ENCODE measurements at places on chromosomes 1 and 21. TPM values are rescaled to one million over a fixed set of nuclear protein-coding genes. Genes with fewer than 3 reads are reported as not detected.

- no peak for DNase-seq
Measured at GRCh38 chr1:50665413-50665812, 242.2 kb upstream of the DMRTA2 start.

- DNase-seq = peak; percentile 31
Measured at GRCh38 chr1:202811296-202812175, 782 bp downstream of the PCAT6 start.

- no peak for DNase-seq
Measured at GRCh38 chr21:29870814-29871213, 69.0 kb downstream of the GRIK1 start.

- no peak for DNase-seq
Measured at GRCh38 chr1:228010921-228011320, 4.1 kb downstream of the WNT3A start.

- peak; percentile 66 for DNase-seq
Measured at GRCh38 chr1:6245086-6245868, 1.3 kb downstream of the HES3 start.

The SAMSN1 gene
- total RNA-seq = 1.6 TPM

GRCh38 chr21:25421321-25422028, 185.8 kb downstream of the MRPL39 start:
- no peak for DNase-seq

DNA sequence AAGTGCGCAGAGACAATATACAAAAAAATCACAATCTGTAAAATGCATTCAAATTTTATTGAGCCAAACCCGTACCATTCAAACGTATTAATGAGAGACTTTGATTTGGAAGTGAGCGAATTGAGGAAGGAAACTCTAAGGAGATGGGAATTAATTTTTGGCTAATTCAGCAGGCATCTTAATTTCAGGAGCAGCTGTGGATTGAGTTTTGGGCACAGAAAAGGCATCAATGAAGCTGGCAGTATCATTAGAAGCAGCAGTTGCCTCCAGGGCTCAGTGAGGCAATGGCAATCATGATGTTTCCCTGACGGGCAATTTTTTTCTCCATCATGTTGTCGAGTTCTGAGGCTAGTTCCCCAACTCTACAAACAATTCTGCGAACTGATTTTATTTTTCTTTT, 2041.6 kb downstream of the NCAM2 start:
- no peak for DNase-seq

GRCh38 chr1:203305809-203306088, 430 bp downstream of the BTG2 start:
- DNase-seq = no peak

DNA sequence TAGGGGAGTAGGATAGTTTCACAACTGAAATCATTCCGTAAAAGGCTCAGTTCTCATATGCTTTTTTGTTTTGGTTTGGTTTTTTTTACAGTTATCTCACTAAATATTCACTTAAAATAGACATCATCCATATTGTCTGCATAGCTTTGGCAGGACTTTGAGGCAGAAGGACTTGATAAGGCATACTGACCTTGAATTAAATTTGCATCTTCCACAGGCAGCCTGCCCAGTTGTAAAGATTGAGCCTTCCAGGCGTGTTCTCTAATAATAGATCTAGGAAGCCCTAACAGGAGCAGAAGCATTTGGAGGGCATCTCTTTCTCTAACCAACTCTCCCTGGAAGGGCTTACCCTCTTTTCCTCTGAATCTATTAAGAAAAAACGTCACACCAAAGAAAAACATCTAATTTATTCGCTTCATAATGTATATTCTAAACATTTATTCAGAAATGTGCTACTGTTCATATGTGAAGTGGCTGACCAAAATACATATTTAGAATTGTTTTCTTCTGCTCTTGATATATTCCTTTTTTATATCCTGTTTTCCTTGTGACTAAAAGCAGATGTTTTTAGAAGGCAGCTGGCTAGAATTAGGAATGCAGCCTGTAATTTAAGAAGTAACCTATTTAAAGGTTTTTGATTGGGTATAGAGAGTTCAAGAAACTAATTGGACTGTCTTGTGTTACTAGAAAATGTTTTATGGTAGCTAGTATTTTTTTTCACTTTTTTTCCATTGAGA, 20.2 kb downstream of the DESI2 start:
- DNase-seq = peak; percentile 44
